ENCODE measurements at places on chromosomes 1 and 21. TPM values are rescaled to one million over a fixed set of nuclear protein-coding genes. Genes with fewer than 3 reads are reported as not detected.

OR10Z1 gene
- not detected for total RNA-seq

S100A1 gene
- total RNA-seq, result 1,305 TPM

SERPINC1 gene
- not detected for total RNA-seq

NTMT2 gene
- total RNA-seq, result 3.5 TPM

RIMKLA gene
- 6.5 TPM for total RNA-seq

C4BPB gene
- total RNA-seq, result 0.43 TPM
